ENCODE measurements at places on chromosomes 1 and 21. TPM values are rescaled to one million over a fixed set of nuclear protein-coding genes. Genes with fewer than 3 reads are reported as not detected.

- DNase-seq, result no peak
These were observed 8.8 kb downstream of the SEC16B start for GRCh38 chr1:177960939-177961622.

DNA sequence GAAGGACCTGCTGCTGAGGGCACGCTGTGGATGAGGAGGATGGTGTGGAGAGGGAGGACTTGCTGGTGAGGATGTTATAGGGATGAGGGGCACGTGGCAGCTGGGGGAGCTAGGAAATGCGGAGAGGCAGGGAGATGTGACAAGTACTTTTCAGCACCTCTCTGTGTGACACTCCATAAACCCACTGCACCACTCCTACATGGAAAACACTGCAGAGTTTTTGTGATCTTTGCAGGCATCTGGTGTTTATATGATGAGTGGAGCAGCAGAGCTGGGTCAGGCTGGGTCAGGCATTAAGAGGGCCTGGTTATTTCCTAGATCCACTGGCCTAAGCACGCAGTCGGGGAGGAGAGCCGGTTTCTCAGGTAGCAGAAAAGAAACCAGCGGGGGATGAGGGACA is 167.3 kb upstream of the COA6 start:
- DNase-seq, result no peak

- DNase-seq, result no peak
These were observed 20.6 kb upstream of the SCCPDH start for GRCh38 chr1:246703581-246703980.

DNA sequence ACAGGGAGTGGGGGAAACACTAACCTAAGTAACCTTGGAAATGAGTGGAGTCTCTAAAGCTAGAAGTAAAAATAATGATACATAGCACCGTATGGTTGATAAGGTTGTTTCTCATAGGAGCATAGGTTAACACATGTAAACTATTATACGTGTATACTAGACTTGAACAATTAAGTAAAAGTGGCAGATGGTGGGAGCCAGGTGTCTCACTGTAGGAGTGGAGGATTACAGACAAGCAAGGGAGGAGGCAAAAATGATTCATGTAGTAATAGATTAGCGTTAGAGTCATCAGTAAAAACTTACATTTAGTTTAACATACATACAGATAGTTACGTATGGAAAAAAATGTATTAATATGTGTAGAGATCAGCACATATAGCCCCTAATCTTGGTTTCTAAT is 138.4 kb upstream of the DSCAM start:
- DNase-seq, result no peak

DNA sequence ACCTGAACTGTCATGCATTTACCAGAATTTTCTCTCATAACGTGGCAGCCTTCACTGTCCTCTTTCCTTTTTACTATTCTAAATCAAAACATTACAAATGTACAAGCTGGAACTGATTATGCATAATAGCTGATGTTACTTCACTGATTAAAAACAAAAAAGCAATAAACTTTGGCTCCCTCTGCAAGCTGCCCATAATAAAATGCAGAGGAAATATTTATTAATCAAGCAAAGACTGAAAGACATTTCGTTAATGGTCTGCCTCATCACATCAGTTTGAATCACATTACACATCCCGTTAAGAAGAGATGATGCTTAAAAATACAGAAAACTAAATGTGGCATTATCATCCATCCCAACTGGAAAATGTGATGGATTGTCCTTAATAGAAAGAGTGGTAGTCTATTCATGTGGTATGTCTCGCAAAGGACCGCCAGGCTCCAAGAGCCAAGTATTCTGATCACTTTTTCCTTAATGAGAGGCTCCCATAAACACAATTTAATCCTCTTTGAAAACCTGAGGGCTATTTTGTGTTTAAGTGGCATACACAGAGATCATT is 225.3 kb downstream of the RGS7 start:
- no peak for DNase-seq

DNA sequence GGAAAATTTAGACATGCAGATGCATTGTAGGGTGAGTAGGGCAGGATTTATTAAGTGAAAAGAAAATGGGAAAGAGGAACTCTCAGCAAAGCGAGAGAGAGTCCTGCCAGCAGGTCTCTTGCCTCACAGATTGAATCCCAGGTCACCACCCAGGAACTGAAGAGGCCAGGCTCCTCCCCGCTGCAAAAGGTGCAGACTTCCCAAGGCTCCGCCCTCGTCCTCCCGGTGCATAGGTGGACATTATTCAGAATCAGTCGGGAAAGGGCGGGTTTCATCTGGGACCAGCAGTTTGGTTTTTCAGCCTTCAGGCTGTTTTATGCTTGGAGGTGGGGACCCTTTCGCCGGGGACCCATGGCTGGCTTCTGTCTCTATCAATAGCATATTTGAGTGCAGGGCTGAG is 41.6 kb upstream of the APP start:
- DNase-seq, result no peak

- DNase-seq, result no peak
These were observed 21.2 kb downstream of the SLC30A10 start for GRCh38 chr1:219906924-219907771.

- DNase-seq, result no peak
These were observed 15.9 kb downstream of the PSEN2 start for GRCh38 chr1:226886122-226886901.

DNA sequence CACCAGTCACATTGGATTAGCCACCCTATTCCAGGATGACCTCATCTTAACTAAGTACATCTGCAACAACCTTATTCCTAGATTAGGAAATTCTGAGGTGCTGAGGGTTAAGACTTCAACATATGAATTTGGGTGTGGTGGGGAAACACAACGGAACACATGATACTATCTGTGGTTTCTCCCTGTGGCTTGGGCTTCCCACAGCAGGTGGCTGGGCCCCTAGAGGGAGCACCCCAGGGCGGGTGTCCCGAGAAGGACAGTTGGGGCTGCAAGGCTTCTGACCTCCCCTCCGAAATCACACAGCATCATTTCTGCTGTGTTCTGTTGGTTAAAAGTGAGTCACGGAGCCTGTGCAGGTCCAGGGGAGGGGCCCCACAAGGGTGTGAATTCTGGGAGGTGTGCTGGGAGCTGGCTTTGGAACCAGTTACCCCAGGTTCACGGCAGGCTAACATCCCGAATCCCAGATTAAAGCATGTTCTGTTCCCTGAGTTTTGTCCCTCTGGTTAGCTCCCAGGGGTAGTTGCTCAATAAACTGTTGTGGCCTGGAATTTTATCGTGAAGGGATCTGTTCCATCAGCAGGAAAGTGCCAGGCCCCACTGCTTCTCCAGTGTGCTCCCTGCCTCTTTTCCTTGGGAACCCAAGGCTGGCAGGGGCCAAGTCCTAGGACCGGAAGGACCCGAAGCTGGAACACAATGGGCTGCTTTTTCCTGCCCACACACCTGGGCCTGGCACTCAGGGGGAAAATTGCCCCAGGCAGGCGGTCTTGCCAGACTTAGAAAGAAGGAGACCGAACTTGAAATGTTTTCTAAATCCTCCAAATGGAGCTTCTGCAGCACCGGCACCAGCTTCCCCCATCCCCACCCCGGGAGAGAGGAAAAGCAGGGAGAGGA is 154.0 kb upstream of the WNT4 start:
- peak; percentile 21 for DNase-seq

- no peak for DNase-seq
These were observed 317.0 kb downstream of the HHAT start for GRCh38 chr1:210645582-210646257.

DNA sequence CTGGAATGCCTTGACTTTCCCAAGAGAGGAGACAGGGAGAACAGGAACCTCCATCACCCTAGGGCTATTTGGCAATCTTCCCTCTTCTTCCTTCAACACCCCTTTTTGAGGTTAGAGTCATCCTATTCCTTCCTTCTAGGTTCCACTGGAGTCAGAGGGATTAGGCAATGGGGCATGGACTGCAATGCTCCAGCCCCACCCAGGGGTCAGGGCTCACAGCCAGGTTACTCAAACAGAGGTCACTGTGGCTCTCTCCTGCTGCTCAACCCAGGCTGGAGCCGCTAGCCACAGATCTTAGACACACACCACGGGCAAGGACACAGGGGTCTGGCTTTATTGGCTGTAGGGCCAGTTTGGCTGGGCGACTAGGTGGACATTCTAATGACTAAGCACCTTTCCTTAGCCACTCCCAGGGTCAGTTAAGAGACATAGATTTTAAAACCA is 145.5 kb upstream of the NRIP1 start:
- no peak for DNase-seq

- no peak for DNase-seq
These were observed 9.8 kb upstream of the SSX2IP start for GRCh38 chr1:84700070-84700469.

DNA sequence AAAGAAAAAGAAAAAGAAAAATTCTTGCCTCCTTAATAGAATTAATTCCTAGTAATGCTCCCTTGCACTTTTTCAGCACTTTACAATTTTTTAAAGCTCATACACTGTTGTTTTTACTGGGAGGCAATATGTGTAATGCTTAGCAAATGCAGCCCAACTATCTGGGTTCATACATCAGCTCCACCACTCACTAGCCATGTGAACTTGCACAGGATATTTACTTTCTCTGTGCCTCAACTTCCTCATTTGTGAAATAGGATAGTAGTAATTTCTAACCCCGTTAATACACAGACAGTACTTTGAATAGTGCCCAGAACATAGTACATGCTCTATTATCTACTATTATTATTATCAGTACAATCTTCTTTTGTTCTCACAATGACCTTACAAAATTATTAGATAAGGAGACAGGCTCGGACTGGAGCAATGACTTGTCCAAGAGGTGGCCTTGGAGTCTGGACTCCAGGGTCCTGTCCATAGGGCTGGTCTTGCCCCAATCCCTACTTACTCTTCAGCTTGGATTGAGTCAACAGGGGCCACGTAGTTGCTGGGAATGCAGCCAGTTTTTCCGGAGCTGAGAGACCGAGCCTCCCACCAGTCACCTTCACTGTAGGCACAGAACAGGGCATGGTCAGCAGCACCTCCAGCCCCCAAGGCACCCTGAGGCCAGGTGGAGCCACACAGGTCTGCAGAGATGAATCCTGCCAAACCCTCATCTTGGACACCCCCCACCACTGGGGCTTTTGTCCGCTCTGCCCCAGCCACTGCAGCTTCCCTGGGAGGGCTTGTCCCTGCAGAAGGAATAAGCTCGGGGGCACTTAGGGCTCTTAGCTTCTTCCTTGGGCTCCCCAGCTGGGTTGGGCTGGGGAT is 13.7 kb downstream of the FGR start:
- no peak for DNase-seq

GRCh38 chr1:47189844-47190508 is at the start of gene PDZK1IP1:
Gene PDZK1IP1 (minus strand): TSS chr1:47190036. CDS start chr1:47189932, 104 bp downstream.
- DNase-seq, result no peak

DNA sequence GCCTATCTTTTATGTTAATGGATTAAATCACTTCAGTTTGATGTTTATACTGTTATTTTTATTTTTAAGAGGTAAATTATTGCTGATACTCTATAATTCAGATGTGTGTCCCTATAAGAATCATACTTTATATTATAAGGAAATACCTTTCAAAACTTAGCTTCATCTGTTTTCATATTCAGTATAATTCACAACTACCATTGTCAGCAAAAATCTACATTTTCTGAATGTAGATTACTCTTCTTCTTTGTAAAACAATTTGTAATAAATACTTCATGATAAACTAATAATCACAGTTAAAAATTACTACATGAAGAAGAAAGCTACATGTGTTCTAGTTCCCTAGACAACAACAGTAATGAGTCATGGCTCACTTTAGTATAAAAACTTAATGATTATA is 115.4 kb upstream of the SERTAD4 start:
- no peak for DNase-seq

- DNase-seq, result no peak
These were observed 46.4 kb downstream of the PKNOX1 start for GRCh38 chr21:43020771-43021170.

GRCh38 chr1:36910886-36911540 is 123.3 kb downstream of the GRIK3 start:
- no peak for DNase-seq

GRCh38 chr1:101004061-101004460 is 21.5 kb downstream of the DPH5 start:
- DNase-seq, result no peak

- DNase-seq, result peak; percentile 62
These were observed 2.8 kb downstream of the LAPTM5 start for GRCh38 chr1:30754684-30755171.

DNA sequence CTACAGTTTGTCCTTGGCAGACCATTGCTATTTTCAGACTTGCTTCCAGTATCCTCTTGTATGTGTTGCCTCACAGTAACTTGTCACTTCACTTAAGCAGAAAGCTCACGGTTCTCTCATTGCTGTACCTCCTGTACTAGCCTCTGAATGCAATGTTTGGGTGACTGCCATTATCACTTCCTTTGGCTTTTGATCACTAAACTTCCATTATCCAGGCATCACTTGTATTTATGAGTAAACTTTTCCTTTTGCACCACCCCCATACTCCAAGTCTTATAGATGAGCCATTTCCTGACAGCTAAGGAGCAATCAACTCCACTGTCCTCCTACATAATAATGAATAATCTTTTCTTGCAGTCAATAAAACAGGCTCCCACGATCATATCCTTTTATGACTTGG is 255.3 kb downstream of the PDE4B start:
- no peak for DNase-seq

Gene SERPINC1
- total RNA-seq, result not detected

Gene ICOSLG
- 5.4 TPM for total RNA-seq

Gene HHIPL2
- total RNA-seq, result not detected

Gene DOP1B
- total RNA-seq, result 14.3 TPM

Gene ANP32E
- total RNA-seq, result 185 TPM

Gene ADAMTS4
- 1.1 TPM for total RNA-seq

Gene S100A1
- total RNA-seq, result not detected

All from activated CD8-positive, alpha-beta T cell treated with anti-CD3 and anti-CD28 coated beads for 36 hours (primary cell).